Stimulated activated CD4-positive, alpha-beta T cell treated with anti-CD3 and anti-CD28 coated beads, Interleukin-2, amount 100 ng/mL, for 24 hours (primary cell): ENCODE measurements at places on chromosomes 16 and 17.

GRCh38 chr17:5329784-5330557, 47.9 kb downstream of the RABEP1 start:
- no peak for DNase-seq

DNA sequence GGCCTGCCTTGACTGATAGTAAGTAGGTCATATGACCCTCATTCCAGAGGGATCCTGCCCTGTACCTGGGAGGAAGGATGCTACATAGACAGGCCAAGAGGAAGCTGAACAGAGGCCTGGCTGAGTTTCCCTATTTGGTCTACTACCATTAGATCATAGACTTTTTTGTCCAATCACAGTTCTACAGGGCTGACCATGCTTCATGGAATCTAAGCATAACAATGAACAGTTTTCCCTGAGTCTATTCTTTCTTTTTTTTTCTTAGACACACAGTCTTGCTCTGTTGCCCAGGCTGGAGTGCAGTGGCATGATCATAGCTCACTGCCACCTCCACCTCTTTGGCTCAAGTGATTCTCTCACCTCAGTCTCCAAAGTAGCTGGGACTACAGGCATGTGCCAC, 3.9 kb downstream of the GPR179 start:
- no peak for DNase-seq

- no peak for DNase-seq
Measured at GRCh38 chr17:61129267-61130254, 270.1 kb upstream of the TBX2 start.

GRCh38 chr17:41528959-41529353, 848 bp upstream of the KRT19 start:
- DNase-seq = no peak

DNA sequence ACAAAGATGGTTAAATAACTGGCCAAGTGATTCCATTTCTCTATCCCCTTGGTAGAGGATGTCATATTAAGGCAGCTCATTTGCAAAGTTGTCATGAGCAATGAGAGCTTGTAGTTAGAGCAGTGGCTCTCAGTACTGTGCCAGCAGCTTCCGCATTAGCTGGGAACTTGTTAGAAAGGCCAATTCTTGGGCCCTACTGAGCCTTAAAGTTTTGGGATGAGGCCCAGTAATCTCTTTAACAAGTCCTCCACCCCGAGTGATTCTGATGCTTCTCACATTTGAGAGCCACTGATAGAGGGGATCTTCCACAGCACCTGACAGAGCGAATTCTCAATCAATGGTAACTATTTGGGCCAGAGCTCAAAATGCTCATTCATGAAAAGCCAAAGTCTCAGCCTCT, 20.2 kb upstream of the CCL1 start:
- DNase-seq = no peak

DNA sequence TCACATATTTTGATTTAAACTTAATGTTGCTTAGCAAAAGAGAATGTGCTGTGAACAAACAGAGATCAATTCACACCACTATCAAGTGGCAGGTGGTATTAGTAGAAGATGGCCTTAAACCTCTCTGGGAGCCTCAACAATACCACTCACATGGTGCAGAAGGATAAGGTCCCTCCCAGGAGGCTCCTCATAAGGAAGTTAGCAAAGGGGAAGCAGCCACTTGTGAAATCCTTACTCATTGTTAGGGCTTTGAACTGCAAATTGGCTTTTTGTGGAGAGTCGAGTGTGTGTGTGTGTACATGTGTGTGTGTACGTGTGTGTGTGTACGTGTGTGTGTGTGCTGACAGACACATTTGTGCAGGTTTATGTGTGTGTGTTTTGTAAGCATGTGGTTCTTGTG, 48.9 kb upstream of the ASIC2 start:
- DNase-seq = no peak

DNA sequence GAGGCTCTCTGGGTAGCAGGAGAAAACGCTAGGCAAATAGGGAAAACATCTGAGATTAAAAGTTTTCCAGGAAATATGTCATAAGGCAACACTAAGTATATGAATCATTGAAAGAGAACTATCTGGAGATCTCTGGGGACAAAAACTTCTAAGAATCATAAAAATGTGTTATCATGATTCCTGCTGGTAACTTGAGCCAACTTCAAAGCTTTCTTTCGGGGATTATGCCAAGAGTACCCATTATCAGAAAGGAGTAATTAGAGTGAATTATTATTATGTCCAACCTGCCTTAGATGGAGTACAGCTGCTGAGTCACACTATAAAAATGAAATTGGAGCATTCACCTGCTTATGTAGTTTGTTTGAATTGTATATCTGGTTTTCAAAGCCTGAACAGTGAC, 488.5 kb upstream of the SOX9 start:
- no peak for DNase-seq

- no peak for DNase-seq
Measured at GRCh38 chr16:6645768-6646568, 686.7 kb upstream of the RBFOX1 start.

DNA sequence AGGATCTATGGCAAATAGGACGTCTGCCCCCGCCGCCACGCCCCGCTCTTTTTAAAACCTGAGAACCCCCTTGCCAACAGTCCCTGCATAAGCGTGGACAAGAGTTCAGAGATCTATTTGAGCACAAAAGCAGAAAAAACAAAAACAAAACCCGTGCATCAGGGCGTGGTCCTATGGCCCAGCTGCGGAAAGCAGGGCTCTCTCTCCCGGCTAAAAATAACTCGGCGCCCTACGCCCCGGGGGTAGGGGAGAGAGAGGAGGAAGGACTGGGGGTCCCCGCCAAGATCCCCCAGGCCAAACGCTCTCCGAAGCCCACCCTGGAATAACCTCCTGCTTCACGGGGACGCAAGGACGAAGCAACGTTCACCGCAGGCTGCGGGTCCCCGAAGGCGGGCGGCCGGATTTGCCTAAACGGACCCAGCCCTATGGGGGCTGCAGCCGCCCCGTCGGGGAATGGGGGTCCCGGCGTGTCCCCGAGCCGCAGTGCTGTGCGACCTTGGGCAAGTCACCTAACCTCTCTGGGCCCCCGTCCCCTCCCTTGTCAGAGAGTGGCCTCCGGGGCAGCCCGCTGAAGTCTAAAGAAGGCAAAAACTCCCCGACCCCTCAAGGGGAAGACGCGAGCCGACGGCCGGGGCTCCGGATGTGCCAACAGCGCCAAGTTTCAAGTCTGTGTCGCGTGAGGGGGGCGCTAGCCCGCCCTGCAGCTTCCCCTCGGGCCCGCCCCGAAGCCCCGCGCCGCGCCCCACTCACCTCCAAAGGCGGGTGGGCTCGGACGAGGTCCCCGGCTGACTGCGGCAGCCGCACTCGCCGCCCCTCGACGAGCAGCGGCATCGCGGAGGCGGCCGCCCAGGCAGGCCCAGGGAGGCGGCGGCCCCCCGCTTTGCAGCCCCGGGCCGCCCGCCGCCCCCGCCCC, 477 bp downstream of the NTAN1 start:
- peak; percentile 69 for DNase-seq

- no peak for DNase-seq
Measured at GRCh38 chr17:61646482-61646881, 55.5 kb upstream of the NACA2 start.

DNA sequence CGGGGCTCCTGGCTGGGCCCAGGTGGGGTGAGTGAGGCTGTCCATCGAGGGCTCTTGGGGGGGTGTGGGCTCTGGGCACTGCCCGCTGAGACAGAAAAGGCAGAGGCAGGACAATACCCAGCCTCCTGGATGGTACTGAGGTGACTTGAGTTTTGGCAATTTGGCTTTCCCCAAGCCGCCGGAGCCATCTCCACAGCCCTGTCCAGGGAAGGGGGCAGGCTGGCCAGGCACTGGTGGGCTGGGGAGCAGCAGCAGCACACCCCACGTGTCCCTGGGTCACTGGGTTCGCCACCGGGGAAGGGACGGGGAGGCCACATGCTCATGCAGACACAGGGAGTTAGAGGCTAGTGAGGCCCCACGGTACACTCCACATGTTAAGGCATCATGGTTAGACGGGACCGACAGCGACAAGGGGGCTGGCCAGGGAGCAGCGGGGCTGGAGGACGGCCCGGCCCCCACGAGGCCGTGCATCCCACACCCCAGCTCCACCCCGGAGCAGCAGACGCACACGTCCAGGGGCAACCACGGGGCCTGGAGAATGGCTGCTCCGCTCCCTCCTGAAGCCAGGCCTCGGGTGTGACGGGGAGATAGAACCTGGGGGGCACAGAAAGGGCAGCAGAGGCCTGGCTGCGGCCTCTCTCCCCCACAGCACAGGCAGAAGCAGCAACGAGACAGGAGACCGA, 3.0 kb downstream of the ARHGDIA start:
- peak; percentile 35 for DNase-seq

DNA sequence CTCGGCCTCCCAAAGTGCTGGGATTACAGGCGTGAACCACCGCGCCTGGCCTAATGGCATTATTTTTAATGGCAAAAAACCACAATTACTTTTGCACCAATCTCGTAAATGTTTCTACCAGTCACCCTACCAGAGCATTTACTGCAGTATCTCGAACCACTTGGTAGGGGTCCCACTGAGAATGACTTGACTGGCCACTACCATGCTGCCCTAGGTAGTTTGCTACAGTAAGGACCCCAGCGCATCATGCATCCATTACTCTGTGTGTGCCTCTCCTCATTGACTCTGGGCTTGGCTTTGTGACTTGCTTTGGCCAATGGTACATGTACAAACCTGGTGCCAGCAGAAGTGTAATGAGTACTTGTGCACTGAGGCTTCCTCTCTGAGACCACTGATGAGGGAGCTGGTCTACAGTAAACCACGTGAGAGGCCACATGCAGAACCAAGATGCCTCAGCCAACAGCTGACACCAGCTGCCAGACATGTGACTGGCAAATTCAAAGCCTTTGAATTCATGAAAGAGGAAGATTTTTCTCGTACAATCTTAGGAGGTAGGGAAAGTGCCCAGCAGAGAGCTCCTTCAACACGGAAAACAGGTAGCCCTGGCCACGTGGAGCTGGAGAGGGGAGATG, 421.7 kb upstream of the C16orf82 start:
- DNase-seq = no peak

- no peak for DNase-seq
Measured at GRCh38 chr16:53080345-53081031, 25.7 kb downstream of the CHD9 start.

DNA sequence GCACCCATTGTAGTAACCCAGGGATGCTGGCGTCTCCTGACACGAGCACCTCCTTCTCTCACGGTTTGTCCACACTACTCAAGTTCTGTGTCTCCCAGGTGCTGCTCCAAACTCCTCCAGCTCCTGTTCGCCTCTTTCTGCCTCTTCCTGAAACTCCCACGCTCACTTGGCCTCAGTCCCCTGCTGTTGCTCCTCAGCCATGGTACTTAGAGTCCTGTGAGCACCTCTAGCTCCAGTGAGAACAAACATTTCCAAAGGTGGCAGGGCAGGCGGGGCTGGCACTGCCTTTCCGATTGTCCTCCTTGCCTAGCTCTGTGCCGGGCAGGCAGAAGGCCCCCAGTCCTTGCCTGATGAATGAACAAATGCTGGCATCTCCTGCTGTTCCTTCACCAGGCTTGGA, 146.1 kb downstream of the SDK2 start:
- DNase-seq = no peak

DNA sequence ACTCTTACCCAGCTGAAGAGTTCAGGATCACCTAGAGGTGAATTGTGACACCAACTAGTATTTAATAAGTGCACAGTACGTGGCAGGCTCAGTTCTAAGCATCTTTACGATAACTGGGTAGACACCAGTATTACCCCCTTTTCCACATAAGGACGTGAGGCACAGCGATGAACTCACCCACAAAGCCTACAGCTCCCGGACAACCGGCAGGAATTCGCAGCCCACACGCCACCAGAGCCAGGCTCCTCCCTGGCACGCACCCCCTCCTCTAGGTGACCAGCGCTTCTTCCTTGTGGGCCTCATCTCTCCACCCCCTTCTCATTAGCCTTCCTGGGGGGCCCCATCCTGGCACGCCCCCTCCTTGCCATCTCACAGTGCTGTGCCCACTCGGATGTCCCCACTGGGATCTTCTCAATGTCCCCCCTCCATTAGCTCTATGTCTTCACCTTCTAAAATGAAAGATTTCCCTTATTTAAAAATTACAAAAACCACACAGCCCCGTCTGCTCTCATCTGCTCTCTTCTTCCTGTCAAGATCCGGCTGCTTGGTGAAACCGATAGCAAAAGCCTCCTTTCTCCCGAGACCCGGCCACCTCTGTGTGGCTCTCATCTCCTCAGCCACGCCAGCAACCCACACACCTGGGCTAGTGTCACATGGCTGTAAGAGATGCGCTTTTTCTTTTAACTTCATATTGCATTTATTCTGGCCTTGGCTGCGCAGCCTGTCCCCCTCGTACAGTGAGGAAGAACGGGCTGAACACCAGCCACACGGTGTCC, 20.8 kb downstream of the IFT140 start:
- DNase-seq = no peak

DNA sequence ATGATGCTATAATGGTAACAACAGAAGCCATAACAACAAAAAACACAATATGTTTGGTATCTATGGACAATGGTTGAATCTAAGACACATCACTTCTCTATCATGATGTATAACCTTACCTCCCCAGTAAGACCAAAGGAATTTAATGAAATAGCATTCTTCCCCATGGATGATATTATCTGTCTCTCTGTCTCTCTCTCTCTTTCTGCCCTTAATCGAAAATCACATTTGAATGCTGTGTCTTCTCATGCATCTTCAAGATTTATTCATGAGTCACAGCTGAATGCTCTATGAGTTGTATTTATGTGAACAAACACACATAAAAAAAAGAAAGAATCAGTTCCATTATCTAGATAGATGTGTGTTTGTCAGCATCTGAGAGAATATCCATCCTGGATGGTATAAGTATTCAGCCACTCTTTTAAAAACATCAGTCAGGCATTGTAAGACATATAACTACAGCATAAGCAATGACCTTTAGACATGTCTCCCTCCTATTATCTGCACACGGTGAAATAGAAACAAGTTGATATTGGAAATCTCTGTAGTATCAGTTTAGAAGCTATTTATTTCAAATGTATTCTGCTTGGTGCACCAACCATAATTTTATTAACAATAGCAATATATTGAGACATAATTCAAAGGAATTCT, 433.3 kb downstream of the TOX3 start:
- no peak for DNase-seq

DNA sequence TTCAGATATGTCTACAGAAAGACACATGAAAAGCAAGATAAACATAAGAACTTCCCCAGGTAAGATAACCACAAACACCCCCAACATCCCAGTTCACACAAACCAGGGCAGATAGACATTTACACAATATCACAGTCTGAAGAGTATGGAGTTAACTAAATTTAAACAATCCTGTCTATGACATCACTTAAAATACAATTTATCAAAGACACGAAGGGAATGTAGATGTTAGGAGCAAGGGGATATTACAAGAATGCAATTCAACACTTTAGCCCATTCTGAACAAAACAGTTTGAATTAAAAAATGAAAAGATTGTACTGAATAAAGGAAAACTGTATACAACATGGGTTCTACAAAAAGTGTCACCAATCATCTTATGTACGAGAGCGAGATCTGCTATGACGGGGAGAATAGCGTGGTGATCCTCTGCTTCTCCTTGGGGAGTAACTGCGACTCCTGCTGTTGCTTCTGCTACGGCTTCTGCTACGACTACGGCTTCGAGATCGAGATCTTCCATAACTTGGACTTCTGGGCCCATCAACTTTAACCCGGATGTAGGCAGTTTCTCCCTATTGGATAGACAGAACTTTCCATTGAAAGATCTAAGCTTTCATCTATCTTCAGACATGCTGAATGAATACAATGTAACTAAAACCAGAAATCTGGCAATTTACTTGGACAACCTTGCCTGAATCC, 1.9 kb downstream of the SRSF1 start:
- no peak for DNase-seq

GRCh38 chr16:58912571-58912970, 178.5 kb upstream of the GOT2 start:
- no peak for DNase-seq

- no peak for DNase-seq
Measured at GRCh38 chr16:12303653-12304052, 327.1 kb downstream of the SNX29 start.

- no peak for DNase-seq
Measured at GRCh38 chr17:28615260-28615940, 1.4 kb upstream of the RSKR start.
